ENCODE measurements at places on chromosomes 16 and 17.

DNA sequence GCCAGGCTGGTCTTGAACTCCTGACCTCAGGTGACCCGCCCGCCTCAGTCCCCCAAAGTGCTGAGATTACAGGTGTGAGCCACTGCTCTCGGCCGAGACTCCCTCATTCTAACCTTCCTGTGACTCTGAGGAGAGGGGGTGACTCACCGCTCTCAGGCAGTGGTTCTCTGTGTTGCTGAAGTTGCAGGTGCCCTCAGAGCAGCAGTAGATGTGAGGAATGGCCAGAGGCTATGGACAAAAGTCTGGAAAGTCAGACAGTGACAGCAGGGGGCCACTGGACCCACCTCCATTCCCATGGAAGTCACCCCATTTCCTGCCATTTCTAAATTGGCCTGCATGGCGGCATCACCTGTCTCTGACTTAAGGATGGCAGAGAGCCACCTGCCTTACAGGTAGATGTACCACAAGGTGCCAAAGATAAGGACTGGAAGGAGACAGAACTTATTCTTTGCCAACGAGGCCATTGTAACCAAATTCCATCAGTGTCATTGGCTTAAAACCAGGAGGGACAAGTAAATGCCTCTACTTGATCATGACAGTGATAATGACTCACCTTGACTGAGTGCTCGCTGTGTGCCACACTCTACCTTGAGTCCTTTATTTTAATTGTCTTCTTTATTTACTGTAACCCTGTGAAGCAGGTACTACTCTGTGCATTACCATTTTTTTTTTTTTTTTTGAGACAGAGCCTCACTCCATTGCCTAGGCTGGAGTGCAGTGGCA, 15.3 kb upstream of the CNOT1 start:
- DNase-seq, result no peak

DNA sequence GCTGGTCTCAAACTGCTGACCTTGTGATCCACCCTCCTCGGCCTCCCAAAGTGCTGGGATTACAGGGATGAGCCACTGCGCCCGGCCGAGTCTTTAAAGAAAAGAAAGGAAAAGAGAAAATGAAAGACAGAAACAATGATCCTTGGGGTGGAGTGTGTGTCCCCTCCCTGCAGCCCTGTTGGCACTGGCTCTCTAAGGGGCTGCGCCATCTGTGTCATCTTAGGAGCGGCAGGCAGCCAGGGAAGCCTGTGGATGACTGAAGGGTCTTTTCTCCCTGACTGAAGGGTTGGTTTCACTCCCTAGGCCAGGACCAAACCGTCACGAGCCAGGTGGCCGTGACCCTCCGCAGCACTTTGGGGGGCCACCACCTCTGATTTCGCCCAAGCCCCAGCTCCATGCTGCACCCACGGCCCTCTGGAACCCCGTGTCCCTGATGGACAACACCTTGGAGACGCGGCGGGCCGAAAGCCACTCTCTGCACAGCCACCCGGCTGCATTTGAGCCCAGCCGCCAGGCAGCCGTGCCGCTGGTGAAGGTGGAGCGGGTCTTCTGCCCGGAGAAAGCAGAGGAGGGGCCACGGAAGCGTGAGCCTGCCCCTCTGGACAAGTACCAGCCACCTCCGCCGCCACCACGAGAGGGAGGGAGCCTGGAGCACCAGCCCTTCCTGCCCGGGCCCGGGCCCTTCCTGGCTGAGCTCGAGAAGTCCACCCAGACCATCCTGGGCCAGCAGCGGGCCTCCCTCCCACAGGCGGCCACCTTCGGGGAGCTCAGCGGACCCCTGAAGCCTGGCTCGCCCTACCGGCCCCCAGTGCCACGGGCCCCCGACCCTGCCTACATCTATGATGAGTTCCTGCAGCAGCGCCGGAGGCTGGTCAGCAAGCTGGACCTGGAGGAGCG, 27.7 kb downstream of the GINS2 start:
- no peak for DNase-seq

DNA sequence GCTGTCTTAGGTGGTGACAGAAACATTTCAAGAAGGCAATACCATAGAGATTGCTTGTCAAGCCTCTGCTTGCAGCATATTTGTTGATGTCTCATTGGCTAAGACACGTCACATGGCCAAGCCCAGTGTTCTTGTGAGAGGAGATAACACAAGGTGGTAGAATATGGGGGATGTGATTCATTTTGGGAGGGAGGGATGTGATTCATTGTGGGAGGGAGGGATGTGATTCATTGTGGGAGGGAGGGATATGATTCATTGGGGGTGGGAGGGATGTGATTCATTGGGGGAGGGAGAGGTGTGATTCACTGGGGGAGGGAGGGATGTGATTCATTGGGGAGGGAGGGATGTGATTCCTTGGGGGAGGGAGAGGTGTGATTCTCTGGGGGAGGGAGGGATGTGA, 470.5 kb upstream of the SALL1 start:
- DNase-seq, result no peak

DNA sequence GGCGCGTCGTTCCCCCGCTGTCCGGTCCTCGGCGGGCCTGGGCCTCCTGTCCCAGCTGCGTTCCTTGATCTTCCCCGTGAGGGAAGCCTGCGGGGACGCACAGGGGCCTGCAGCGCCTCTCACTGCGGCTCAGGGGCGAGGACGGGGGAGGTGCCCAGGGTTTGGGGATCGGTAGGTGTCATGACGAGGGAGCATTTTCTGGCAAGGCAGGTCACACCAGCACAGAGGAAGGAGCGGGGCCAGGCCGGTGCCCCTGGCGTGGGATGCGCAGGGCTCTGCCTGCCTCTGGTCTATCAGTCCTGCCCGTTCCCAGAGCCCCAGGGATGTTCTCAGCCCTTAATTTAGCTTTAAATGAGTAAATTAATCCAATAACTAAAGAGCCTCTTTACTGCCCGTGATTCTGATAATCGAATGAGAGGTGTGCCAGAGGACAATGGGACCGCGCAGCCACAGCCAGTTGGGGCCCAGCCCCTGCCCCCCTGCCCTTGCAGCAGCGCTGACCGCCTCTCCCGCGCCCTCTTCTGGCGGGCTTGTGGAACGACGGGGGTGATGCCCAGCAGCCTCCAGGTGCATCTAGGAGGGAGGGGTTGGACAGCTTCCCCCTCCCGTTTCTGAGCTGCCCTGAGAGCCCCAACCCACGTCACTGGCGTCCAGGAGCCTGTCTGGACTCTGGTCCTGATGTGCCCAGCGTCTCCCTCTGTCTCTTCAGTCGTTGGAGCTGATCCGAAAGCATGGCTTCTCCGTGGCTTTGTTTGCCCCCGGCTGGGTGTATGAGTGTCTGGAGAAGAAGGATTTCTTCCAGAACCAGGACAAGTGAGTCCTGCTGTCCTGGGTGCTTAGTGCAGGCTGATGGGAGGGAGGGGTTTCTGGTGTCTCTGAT, 7.9 kb downstream of the ENGASE start:
- DNase-seq, result no peak

DNA sequence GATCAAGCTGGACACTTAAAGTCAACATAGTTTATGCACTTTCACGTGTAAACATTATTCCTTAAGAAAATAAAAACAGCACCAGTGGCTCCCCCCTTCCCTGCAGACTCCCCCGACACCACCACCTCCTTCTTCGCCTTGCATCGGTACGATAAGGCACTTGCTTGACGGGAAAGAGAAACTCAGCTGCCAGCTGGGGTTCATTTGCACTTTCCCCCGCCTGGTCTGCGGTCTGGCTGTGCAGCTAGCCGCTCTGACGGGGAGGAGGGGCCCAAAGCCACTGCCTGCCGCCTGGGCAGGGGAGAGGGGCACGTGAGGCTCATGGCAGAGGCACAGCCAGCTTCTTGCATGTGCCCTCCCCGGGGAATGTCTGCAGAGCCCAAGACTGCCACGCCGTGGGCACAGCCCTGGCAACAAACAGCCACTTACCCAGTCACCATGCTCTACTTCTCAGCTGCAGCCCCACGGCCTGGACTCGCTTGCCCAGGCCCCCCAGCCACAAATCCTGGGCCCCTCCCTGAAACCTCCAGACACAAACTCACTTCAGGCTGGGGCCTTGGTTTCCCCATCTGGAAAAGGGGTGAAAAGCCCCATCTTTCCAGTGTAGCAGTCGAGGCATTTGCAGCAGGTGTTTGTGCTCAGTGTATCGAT, 16.5 kb upstream of the PRM1 start:
- peak; percentile 61 for DNase-seq

DNA sequence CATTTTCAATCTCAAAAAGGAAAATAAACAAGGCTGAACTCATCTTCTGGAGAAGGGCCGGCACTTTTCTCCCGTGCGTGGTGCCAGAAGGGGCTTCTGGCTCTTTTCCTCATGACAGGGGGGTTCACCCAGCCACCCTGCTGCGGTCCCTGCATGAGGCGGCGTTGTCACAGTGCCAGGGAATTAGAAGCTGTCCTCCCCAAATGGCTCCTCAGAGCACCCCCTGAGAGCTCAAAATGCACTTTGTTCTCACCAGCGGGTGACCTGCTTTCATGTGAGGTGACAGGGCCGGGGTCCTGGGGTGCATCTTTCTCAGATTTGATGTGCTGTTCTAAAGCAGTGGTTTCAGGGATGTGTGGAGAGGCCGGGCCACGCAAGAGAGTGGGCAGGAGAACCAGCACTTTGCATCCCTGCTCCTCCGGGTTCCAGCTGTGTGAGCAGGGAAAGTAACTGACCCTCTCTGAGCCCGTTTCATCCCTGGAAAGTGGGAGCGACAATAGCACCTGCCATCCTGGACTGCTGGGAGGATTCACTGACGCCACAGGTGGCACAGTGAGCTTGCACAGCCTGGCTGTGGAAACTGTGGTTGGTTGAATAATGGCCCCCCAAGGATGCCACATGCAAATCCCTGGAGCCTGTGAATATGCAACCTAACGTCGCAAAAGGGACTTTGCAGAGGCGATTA, 94.0 kb downstream of the FOXL1 start:
- DNase-seq, result no peak

DNA sequence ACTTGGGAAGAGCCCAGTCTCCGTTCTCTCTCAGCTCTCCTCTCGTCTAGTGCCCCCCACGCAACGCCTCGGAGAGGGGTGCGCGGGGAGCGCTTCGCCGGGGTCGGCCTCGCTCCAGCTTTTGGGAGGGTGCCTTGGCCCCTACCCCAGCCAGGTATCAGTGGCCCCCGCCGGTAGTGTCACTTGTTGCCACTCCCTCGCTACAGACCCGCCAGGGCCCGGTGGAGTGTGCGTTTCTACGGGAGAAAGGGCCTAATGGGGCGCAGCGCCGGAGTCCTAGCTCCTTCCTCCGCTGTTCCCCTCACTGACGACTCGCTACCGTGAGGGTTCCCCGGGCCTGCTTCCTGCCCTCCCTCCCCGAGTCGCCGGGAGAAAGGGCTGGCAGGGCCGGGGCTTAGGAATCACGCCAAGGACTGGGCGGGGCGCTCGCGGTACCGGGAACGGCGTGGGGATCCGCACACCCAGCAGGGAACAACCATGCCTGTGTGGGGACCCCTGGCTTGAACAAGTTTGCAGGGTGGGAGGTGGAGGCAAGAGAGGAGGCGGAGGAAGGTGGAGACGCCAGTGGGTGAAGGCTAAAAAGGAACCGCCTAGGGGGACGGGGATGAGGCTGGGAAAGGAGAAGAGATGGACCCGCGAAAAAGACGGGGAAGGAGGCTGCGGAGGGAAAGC, 997 bp upstream of the CDH11 start:
- no peak for DNase-seq

DNA sequence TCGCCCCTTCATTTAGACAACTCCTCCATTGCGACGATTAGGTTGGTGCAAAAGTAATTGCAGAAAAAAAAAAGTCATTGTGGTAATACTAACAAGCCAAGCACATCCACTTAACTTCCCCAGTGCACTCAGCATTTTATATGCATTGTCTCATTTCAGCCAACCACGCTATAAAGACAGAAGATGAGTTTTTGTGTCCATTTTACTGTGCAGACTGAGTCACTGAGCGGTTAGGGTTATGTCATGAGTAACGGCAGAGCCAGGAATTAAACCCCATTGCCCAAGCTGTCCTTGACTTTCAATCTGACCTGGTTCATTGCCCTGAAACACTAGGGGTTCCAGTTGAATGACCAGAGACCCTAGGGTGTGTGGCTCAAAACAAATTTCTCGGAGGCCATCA, 218.7 kb downstream of the XYLT1 start:
- no peak for DNase-seq

GRCh38 chr16:24975428-24975889, 39.7 kb downstream of the ARHGAP17 start:
- no peak for DNase-seq

GRCh38 chr16:58235663-58236062, 37.8 kb upstream of the CSNK2A2 start:
- DNase-seq, result no peak

DNA sequence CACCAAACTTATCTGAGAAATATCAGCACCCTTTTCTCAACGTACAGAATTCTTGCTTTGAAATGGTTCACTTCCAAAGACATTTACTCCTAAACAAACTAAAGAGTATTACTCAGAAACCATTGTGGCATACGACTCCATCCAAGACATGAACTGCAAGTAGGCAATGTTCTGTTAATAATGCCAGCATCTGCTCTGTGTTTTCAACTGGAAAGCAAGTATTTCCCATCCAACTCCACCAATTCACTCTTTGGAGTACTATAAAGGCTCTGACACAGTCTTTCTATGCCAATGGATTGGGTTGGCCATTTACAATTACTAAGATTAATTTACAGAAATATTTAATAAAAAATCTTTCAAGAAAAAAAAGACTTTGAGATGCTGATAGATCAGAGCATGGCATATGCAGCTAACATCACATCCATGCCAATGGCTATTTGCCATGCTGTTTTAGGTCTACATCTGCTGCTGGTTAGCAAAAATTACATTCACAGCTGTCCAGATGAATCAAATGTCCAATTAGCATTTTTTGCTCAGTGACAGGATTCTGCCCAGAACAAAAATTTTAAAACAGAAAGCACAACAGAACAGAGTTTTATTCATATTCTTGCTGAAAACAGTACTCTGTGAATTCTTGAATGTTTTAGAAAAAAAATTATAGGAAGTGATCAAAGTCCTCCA, 65.9 kb upstream of the HLF start:
- no peak for DNase-seq
